NCI-H748 treated with DMSO at 0.1 percent for 48 hours (cell line): ENCODE measurements at places on chromosomes 2 and 18.

DNA sequence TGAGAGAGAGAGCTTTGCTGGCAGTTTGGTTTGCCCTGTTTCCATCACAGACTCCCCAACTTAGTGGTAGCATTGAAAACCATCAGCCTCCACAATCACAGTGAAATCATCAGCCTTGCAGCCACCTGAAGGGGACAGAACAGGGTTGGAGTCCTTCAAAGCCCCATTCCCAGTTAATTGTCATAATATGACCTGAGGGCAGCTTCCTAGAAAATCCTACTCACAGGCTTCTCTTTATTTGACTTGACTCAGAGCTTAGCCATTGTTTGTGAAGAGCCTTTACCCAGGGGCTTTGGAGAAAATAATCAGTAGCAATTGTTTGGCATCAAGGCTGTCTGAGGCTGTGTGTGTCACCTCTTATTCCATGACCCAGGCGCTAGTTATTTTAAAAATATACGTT lies 308.7 kb downstream of the CBLN2 start:
- DNase-seq = peak; percentile 92

GRCh38 chr2:647691-648231 lies 29.4 kb downstream of the TMEM18 start:
- no peak for DNase-seq

- DNase-seq = no peak
Measured at GRCh38 chr2:95018301-95018700, 7.2 kb upstream of the MAL start.

- no peak for DNase-seq
Measured at GRCh38 chr18:9619545-9619944, 5.2 kb upstream of the PPP4R1 start.

- no peak for DNase-seq
Measured at GRCh38 chr18:79471046-79471445, 75.3 kb downstream of the NFATC1 start.

DNA sequence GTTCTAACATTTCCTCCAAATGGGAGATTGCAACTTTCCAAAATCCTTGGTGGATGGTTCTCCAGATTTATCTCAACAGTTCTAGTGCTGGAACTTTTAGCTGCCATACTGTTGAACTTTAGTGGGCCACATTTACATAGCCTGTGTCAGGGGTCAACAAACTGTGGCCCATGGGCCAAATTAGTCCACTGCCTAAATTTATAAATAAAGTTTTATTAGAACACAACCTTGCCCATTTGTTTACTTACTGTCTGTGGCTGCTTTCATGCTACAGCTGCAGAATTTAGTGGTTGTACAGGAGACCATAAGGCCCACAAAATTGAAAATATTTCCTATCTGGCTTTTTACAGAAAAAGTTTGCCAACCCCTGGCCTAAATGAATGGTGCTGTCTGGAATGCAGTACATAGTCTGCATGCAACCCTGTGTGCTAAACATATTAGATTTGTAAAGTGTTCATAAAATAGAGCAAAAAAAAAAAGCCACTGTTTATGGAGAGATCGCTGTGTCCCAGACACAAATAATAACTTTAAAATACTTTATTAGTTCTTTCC lies 30.3 kb downstream of the MGAT5 start:
- DNase-seq = no peak

DNA sequence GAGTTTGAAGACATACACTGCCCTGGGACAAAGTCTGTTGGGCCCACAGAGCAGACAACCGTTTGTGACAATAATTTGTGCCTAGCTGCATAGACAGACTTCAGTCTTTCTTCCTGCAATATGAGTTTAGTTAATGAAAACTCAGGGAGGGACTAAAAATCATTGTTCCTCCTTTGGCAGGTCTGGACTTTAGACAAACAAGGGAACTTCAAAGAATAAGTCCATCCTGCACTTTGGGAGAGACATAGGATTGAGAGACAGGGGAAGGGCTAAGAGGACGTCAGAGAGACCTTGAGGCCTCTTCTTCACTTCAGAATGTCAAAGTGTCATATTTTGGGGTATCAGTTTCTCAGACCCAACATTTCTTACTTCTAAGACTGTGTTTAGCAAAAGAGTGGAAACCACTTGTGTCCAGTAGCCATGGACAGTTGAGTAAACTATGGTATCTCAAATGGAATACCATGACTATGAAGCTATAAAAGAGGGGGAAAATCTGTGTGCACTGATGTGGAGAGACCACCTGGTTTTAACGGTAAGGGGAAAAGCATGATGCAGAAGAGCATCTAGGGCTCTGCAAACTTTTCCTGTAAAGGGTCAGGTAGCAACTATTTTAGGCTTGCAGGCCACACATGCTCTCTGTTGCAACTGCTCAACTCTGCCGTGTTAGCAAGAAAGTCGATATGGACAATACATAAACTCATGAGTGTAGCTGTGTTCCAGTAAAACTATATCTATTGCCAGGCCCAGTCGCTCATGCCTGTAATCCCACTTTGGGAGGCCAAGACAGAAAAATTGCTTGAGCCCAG lies 217.8 kb upstream of the SH3BP4 start:
- DNase-seq = no peak

DNA sequence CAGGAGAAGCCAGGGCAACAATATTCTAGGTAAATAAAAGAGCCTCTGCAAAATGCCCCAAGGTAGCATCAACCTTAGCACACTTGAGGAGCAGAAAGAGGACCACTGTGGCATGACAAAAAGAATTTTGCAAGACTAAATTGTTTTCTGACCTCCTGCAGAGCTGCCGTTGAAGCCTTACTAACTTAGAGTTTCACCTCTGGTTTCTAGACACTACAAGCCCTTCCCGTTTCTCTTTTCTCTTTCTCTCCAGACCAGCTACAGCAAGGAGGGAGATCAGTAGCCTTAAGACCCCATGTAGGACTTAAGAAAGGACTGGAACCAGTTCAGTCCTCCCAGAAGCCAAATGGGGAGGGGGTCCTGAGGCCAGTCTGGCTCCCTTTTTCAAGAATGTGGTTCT lies 73.3 kb upstream of the SP3 start:
- DNase-seq = no peak

- DNase-seq = no peak
Measured at GRCh38 chr2:16869711-16870110, 204.1 kb upstream of the CYRIA start.

DNA sequence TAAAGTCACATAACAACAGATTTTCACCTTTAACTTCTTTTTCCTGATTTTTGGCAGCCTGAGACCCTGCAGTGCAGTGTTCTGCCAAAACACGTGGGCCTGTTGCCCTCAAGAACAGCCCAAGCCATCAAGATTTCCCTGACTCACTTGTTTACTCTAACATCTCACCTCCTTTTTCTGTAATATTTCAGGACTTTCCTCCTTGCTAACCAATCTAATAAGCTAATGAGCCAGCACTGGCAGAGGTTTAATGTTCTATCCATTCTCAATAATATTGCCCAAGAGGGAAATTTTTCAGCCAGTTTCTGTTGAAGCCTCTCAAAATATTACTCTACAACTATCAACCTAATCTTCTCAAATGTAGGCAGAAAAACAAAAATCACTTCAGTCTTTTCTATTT lies 635.2 kb downstream of the DPP10 start:
- no peak for DNase-seq

DNA sequence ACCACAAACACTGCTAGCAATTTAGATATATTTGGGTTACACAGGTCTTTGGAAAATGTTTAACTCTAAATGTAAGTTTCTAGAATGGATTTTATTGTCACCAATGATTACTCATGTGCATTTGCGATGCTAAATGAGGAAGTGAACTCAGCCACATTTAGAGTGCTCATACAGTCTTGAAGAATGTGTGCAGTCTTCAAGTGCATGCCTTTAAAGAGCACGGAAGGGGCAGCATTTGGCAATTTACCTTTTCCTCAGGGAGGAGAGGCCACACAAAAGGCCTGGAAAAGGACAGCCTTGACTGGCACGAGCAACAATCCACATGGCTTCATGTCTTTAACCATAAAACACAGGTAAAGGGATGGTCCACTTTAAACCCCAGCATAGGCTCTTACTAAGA lies 78.5 kb upstream of the STK17B start:
- DNase-seq = no peak

- DNase-seq = no peak
Measured at GRCh38 chr2:163086940-163087339, 248.4 kb upstream of the KCNH7 start.

DNA sequence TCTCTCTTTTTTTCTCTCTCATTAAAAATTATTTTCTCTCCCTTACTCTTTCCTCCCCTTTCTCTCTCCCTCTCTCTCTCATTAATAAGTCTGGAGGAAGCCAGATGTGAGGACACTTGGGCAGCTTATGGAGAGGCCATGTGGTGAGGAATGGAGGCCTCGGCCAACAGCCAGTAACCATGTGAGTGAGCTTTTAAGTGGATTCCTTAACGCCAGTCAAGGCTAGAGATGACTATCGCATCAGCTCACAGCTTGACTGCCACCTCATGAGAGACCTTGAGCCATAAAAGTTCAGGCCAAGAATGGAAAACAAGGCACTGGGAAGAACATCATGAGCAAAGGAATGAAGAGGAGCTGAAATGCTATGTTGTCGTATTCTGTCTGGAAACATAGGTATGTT lies 39.1 kb downstream of the ETAA1 start:
- no peak for DNase-seq

DNA sequence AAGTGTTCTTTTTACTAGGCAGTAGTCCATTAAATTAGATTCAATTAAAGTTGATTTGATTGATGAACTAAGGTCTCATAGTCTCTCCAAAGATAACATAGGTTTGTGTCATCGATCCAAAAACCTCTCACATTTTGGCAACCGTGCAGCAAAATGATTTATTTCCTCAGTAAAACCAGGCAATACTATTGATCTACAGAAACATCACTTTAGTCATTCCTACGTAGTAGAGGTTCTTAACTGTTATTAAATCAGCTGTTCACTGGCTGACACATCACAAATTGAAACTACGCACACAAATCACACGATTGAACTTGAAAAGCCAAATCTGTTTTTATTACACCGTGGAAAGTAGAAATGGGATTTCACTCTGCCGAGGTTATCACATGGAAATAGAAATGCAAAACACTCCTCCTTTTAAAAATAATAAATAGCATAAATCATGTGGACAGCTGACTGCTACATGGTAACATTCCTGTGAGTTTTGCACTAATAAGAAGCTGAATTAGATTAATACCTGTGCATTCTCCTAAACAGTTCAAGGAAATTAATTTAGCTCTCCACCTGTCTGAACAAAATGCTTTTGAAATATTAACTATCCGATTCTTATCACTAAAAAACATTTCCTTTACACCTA lies 262.5 kb downstream of the CDH20 start:
- DNase-seq = no peak

DNA sequence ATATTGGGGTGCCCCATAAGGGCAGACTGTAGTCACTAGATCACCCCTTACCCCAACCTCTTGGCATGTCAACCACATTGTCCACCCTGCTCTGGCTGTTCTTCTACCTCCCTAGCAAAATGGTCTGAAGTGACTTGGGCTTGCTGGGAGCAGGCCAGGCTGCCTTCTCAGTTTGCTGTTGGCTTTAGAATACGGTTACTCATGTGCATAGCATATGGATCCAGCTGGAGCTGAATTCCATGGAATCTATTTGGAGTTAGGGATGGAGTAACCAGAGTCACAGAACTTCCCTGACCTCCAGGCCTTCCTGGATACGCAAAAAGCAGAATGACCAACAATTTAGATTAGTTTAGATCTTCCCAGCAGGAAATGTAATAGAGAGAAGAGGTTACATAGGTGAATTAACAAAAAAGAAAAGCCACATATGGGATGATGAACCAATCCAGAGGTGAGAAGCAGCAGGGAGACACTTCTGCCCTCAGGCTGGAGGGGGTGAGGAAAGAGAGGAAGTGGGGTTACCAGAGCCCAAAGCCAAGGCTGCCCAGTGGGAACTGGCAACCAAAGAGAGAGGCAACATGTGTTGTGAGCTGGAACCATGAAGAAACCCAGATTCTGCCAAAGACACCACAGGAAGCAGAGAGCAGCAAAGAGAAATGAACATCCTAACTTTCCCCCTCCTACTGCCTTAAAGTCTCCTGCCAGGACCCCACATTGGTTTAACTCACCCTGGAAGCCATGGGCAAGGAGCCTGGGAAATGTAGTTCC lies 26.1 kb downstream of the PKDCC start:
- DNase-seq = no peak

DNA sequence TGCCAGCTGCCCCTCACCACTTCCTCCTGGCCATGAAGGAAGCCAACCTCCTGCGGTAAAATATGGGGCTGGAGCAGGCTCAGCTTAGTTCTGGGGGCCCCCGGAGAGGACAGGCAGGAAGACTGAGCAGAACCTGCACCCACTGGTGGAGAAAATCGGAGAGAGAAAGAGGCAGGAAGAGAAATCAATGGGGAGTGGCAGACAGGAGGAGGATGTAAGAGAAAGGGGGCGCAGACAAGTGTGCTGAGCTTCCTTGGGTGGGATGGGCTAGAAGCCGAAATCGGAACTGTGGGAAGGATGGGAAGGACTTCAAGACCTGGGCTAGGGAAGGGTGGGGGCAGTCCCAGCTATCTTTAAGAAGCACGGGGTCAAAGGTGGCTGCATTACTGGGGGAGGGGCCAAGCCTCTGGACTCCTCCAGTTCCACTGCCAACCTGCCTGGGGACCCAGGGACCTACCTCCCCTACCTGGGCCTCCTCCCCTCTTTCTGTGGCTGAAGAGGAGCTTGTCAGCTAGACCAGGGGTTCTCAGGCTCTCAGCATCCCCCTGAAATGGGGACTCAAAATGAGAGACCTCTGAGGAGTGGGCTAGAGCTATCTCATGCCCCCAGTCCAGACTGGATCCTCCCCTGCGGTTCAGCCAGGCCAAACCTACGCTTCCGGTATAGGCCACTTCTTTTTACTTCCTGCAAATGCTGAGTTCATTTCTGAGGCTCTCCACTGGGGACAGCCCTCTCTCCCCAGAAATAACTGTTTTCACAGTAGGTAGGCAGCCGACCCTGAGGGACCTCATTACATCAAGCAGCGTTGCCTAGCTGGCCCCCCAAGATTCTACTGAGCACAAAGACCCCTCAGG lies 33.6 kb upstream of the B3GNT7 start:
- no peak for DNase-seq

DNA sequence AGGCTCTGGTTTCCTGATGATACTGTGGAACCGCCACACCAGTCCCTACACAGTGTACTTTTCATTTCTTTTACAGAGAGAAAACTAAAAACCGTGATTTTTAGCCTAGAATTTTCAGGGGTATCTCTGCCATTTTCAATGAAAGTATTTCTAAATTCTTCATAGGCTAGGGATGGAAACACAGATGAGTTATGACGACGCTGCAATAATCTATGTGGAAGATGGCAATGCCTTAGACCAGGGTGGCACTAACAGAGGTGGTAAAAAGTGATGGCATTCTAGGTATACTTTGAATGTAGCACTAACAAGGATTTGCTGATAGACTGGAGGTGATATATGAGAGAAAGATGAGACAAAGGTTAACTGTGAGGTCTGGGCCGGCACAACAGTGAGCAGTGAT lies 56.5 kb downstream of the TTC21B start:
- DNase-seq = no peak
